ENCODE measurements at places on chromosomes 12 and 14.

DNA sequence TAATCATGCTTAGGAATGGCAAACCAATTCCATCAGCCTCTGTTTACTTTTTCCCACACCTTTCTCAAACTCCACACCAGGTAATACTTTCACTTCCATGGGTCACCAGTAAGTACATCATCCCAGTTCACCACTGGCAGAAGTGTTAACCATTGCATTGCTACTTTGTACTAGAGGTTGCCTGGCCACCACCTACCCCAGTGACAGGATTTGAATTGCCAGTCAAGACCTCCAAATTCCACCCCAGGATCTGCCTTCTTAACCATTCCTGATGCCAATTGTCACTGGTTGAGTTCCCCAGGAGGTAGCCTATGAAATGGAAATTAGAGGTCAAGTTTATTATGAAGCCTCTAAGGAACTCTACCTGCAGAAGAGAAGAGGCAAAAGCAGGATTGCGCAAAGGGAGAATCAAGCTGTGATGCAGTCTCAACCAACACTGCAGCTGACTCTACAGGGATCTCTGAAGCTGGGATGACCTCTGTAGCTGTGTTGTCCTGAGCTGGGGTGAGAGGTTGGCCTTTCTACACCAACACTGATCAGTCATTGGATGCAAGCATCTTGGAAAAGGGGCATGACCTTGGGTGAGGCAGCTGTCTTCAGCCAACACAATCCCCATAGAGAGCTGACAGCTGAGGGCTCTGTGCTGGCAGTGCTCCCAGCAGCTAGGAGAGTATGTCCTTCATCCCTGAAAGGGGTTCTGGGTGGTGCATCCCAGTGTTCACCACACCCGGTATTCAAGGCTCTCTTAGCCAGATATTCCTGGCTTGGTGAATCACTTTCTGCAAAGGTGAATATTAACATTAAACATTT is 37.0 kb upstream of the HMGA2 start:
- peak; percentile 25 for DNase-seq

GRCh38 chr14:55277972-55278740 is 6.9 kb downstream of the FBXO34 start:
- DNase-seq = no peak

- no peak for DNase-seq
Measured at GRCh38 chr12:68352067-68352466, 19.9 kb upstream of the MDM1 start.

DNA sequence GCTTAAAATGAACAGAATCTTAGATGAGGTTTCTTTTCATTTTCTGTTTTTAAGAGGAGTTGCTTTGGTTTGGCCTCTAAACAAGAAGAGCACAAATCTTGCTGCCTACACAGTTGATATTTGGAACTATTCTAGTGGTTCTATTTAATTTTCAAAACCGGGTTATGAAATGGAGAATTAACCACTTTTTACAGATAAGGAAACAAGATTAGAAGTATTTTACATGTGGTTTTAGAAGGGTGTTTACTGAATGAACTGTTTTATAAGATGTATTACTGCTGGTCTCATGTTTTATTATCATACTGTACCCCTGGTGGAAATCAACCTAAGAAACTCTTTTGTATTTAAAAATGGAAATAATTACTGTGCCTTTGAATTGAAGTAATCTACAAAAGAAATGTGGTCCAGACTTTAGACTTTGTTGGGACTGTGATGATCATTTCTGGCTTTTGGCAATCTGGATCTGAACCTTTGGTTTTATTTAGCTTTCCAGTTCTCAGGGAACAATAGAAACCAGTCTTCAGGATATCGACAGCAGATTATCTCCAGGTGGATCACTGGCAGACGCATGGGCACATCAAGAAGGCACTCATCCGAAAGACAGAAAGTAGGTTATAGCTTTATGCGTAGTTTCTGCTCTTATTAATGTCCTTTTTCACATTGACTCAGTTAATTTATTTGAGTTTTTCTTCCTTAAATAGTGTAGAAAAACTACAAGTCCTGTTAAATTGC is 43.2 kb downstream of the TBK1 start:
- DNase-seq = no peak

DNA sequence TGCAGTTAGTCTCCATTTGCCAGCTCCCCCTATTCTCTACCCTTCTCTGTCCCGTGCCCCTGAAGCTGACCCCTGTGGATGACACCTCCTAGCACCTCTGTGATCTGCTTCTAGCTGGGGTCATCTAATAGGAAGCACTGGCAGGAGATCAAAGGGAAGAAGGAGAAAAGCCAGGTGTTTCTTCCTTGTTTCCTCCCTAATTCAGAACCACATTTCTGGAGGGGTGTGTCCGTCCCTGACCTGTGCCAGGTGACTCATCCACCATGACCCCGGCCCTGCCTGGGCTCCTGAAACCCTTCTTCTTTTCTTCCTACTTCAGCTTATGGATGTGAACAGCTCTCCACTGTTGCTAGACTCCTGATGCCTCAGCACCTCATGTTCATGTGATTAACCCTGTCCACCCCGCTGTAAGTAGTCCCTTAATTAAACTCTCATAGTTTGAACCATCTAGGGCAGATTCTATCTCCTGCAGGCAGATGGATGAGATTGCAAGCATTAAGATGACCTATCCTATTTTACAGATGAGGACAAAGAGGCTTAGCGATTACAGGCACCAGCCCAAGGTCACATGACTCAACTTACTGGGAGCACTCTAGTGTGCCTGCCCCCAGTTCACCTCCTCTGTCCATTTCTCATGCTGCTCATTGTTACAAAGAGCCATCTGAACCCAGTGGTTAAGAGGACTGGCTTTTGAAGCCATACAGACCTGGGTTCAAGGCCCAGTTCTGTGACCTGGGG is 770.5 kb downstream of the MED13L start:
- no peak for DNase-seq

DNA sequence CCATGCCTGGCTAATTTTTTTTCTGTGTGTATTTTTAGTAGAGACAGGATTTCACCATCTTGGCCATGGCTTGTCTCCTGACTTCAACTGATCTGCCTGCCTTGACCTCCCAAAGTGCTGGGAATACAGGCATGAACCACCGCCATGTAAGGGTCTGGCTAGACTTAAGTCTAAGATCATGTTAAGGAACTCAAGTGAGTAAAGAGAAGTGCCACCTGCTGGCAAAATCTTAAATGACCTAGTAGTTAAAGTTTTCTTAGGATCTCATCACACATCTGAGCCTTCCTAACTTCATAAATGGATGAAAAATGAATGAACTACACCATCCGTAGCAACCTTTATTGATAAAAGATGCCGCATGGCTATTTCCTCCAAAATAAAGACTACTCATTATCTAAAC is 1.7 kb upstream of the C12orf56 start:
- no peak for DNase-seq

DNA sequence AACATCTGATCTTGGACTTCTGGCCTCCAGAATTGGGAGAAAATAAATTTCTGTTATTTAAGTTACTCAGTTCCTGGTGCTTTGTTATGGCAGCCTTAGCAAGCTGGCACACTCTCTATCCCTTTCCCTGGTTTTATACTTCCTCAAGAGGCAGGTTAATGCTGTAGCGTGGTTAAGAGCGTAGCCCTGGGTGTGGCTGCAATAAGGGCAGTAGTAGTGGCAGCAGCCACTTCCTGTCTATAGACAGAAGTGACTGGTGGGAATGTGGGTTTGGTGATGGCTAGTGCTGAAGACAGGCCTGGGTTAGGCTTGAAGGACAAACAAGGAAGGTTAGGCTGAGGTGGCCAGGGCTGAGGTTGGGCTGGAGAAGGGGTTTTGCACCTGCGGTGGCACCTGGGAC is 3.6 kb upstream of the LGALS3 start:
- no peak for DNase-seq

DNA sequence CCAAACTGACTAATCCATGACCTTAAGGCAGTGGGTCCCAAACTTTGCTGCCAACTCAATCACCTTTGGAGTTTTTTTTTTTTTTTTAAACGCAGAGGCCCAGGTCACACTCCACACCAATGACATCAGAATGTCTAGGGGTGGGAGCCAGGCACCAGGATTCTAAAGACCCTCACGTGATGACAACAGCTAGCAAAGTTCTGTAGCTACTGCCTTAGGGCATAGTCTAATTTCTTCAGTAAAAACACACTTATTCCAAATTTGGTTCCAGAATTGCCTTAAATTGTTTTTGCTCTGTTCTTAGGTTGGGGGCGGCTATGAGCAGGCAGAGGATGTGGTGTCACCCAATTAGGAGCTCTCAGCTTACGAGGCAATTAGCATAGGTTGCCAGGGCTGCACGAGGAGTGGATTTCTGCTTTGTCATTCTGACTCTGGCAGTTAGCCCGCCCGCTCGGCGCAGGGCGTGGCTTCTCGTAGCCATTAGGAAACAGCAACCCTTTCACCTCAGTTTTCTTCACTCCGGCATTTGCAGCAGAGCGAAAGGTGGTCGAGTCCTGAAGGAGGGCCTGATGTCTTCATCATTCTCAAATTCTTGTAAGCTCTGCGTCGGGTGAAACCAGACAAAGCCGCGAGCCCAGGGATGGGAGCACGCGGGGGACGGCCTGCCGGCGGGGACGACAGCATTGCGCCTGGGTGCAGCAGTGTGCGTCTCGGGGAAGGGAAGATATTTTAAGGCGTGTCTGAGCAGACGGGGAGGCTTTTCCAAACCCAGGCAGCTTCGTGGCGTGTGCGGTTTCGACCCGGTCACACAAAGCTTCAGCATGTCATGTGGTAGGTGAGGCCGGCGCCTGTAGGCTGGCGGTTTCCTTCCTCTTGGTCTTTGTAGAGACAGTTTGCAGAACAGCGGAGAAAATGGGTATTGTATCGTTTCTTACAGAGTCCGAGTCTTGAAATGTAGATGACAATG is 16.7 kb upstream of the EID3 start:
- peak; percentile 94 for DNase-seq

DNA sequence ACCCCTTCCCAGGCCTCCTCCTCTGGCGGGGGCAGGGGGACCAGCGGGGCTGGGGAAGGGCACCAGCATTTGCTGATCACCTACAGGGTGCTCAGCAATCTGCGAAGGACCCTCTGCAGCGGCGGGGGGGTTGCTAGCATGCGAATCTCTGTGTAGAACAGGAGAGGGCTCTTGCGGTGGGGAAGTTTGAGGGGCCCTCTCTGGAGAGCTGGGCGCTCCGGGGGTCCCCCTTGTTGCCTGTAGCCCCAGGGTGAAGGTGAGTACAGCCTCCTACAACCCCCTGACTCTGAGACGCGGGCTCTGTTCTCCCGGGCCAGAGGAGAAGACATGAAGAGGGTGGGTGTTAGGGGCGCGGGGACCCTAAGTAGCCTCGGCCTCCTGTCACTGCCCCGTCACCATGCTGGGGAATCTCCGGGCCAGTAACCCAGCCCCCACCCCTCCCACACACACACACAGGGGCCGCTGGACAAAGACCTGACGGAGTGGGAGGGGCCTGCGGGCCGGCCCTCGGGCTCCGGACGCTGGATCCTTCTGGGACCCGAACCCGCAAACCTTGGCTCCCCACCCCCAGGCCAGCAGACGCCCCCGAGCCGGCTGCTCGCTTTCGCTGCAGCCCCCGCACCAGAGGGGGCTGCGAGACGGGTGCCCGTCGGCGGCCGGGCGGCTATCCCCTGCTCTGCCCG is 734 bp downstream of the FIGNL2 start:
- DNase-seq = peak; percentile 42

GRCh38 chr14:81589381-81590065 is 55.9 kb upstream of the SEL1L start:
- no peak for DNase-seq

GRCh38 chr12:132024758-132025157 is 75.0 kb downstream of the EP400 start:
- DNase-seq = no peak

GRCh38 chr14:102510616-102511520 is 1.3 kb upstream of the ANKRD9 start:
- DNase-seq = peak; percentile 55

DNA sequence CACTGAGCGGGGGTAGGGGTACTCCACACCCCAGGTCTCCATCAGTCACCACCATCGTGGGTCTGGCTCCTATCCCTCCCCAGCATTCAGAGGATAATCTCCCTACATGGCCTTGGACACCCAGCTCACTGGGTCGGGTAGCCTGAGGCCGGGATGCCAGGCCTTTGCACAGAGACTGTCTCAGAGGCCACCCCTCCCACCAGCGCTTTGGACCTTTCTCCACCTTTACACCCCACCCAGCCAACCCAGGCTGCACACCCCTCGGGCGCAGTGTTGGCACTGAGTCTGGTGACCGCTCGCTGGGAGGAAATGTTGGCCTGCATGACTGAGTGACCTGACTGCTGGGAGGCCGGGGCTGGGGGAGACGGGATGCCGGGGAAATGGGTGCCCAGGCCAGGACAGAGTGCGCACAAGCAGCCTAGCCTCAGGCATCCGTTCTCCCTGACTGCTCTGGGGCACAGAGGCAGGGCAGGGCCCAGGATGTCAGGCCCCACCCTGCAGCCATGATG is 10.6 kb upstream of the LBHD2 start:
- DNase-seq = peak; percentile 14

DNA sequence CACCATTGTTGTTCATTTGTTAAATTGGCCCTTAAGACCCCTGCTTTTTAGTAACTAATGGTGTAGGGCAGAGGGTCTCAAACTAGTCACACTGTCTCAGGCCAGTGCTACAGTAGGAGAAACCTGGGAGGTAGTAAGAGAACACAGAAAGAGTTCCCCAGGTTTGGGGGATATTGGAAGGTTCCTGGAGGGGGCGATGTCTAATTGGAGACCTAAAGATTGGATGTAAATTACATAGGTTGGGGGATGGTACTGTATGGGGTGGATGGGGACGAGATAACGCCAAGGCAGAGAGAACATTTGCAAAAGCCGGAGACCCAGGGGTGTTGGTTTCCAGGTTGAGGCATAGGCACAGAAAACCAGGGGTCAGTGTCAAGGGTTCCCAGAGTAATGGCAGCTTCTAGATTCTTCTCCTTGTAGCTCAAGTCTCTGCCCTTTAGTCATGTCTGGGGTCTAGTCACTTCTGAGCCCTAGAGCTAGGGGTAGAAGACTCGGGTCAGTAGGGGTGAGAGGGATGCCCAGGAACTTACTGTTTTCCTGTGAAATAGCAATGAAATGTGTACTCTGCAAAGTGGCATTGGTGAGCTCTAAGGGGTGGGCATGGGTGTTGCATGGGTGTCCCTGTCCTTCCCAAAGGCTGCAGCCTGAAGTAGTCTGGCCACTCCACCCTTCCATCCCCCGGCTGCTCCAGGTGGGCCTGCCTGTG is 21.8 kb downstream of the PLEKHG3 start:
- peak; percentile 1 for DNase-seq

GRCh38 chr14:51889851-51890250 is 29.4 kb downstream of the GNG2 start:
- no peak for DNase-seq

- DNase-seq = no peak
Measured at GRCh38 chr12:97177481-97177880, 270.4 kb downstream of the NEDD1 start.

DNA sequence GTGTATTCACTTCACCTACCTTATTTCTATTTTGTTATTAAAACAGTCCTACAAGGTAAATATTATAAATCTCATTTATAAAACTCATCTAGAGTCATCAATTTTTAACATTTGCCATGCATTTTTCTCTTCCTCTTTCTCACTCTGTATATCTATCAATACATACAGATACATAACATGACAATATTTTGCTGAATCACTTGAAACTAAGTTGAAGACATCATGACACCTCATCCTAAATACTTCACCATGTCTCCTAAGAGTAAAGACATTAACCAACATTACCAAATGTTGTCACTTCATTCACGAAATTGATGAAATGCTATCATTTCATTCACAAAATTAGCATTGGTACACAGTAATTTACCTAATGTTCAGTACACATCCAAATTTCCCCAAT is 181.8 kb downstream of the PAX9 start:
- DNase-seq = no peak

- no peak for DNase-seq
Measured at GRCh38 chr14:77886010-77886409, 86.1 kb downstream of the ADCK1 start.

GRCh38 chr12:40258371-40258770 is 33.6 kb downstream of the LRRK2 start:
- no peak for DNase-seq
